ENCODE measurements at places on chromosomes 5 and 9.

GRCh38 chr9:78405461-78405860 is 108.5 kb downstream of the PSAT1 start:
- no peak for DNase-seq

DNA sequence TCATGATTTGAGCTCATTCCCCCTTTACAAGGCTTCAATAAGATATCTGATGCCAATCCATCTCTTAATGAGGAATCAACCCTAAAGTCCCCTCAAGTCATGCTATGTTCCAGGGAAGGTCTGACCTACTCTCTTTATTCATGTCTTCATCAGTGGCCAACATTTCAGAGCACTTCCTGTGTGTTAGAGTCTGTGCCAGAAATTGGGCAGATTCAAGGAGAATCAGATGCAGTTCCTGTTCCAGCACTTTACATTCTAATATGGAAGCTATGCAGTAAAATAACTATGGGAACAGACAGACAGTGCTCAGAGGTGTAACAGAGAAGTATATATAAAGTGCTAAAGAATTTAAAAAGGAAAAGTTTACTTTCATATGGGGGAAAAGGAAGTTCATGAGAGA is 193.4 kb upstream of the NR4A3 start:
- no peak for DNase-seq

DNA sequence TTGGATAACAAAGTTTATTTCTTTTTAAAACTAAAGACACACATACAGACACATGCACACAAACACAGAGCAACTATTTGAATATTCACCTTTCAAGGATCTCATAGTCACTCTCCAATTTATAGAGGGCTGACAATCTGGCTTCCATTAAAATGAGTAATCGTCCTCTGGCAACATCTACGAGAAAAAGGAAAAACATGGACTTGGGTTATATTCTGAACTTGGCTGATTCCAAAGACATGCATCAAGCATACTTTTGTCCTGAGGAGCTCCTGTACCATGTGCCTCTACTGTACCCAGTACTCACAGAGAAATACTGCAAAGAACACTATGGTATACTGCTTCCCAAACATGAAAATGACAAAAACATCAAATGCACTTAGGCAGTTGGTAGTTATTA is 15.4 kb downstream of the IARS1 start:
- DNase-seq, result no peak

- DNase-seq, result no peak
Observed at GRCh38 chr5:177479774-177480173, 6.3 kb upstream of the DBN1 start.

- DNase-seq, result no peak
Observed at GRCh38 chr5:77645995-77646639, 7.6 kb upstream of the OTP start.

Measured in activated naive CD4-positive, alpha-beta T cell (primary cell).